A549 treated with ZK216348 at 1 μM for 4 hours (cell line): ENCODE measurements at places on chromosomes 11 and 22. TPM values are rescaled to one million over a fixed set of nuclear protein-coding genes. Genes with fewer than 3 reads are reported as not detected.

ACTN3 gene
- total RNA-seq, result 0.15 TPM in 1 of 5 replicates, not detected in the others

OR4C5 gene
- not detected in 5 replicates for total RNA-seq

P2RX6 gene
- total RNA-seq, result 0.40 to 1.1 TPM (median 0.64 TPM) in 5 replicates

NNMT gene
- total RNA-seq, result 269 to 383 TPM (median 352 TPM) in 5 replicates

SAA2 gene
- total RNA-seq, result 0.65 TPM in 1 of 5 replicates, not detected in the others

SPTBN2 gene
- 9.3 to 14.5 TPM (median 10.5 TPM) in 5 replicates for total RNA-seq

MDK gene
- 14.8 to 20.3 TPM (median 18.2 TPM) in 5 replicates for total RNA-seq

IGLL1 gene
- not detected in 5 replicates for total RNA-seq
